ENCODE measurements at places on chromosomes 6 and 20.

DNA sequence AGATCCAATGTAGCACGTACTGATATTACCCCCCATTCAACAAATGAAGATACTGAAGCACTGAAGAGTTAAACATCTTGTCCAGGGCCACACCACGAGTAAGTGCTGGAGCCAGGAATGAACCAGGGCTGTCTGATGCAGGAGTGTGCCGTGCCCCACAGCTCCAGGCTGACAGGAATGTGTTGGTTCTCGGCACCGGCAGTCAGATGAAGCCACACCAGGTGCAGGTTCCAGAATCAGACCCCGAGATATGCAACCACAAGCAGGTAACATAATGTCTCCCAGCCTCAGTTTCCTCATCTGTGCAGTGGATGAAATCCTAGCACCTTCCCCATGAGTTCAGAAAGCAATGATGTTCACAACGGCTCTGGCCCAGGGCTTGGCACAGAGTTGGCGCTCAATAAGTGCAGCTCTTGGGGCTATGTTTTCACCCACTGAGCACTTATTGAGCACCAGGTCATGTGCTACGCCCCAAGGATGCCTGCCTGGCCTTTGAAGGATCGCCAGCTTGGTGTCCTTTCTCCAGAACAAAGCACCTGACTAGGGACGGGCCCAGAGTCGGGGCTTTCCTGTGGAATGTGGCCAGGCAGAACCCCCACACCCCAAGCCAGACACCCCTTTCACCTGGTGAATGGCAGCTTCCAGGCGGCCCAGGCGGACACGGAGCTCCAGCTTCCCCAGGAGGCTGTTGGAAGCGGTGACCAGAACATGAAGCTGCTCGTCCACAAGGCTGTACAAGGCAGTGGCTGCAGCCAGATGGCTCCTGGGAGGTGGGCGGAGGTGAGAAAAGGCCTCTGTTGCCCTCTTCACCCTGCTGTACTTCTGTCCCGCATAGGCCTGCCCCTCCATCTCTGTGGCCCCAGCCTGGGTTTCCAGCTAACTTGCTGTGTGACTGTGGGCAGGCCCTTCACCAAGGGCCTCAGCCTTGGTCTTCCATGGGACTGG lies 41.3 kb downstream of the KIAA1755 start:
- no peak for DNase-seq

DNA sequence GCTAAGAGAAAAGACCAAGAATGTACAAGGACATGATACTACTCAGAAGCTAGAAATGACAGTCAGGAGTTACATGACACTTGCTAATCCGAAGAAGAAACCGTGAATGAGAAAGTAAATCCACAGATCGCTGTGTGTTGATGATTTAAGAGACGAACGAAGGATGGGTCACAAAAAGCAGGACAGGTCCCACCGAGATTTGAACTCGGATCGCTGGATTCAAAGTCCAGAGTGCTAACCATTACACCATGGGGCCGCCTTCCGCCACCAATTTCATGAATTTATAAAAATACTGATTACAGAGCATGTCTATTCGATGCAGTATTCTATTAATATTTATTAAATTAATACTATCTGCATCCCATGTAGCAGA lies 54.0 kb upstream of the BTN3A2 start:
- DNase-seq, result no peak

DNA sequence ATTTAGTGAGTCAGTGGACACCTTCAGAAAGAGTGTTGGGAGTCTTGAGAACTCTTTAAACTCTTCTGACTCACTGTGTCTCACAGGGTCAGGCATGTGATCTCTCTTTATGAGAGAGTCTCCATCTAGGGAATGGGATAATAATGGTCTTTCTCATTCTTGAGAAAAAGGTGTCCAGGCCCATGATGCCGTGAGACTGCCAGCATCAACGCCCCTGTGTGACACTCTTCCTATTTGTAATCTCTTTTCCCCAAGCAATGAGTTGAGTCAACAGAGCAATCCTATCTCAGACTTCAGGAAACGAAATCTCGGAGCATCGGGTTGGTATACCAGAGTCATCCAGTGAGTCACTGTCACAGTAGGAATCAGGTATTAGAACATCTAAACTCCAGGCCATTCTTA lies 82.3 kb upstream of the BMP2 start:
- no peak for DNase-seq

DNA sequence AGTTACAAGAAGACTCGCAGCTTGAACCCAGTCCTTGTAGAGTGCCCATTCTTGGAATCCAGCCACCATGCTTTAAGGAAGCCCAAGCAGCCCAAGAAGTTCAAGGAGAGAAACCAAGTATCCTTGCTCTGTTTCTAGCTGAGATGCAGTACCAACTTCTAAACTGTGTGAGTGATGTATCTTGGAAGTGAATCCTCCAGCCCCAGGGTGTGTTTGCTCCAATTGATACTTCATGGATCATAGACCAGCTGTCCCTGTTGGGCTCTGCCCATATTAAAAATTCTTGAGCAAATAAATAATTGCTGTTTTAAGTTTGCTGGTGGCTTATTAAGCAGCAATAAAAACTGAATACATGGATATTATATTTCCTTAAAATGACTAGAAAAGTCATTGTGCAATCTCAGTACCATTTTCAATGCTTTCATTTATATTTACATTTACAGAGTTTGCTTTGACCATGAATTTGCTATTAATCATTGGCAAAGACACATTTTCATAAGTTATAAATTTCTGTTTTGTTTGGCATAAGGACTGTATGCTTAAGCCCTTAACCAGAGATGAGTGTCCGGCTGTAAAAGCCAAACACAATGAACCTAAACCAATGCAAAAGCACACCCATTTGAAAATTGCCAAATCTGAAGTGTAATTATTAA lies 9.2 kb downstream of the SPTLC3 start:
- no peak for DNase-seq

GRCh38 chr6:120606743-120607142 lies 727.5 kb downstream of the TBC1D32 start:
- no peak for DNase-seq

DNA sequence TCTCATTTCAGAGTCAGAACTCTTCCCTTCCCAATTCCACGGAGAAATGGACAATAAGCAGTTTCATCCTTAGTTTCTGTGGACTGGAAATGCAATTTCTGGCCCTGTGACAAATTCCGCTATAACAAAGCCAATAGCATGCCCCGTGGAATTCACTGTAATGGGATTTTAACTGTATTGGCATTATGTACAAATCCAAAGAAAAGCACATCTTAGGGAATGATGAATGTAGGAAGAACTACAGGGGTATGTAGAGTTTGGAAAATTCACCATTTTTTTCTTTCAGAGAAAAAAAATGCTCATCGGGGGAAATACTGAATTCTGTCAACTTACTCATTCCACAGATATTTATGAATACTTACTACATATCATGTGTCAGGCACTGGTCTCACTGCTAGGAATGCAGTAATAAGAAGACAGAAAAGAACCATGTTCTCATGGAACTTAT lies 43.5 kb downstream of the KIF6 start:
- DNase-seq, result no peak

DNA sequence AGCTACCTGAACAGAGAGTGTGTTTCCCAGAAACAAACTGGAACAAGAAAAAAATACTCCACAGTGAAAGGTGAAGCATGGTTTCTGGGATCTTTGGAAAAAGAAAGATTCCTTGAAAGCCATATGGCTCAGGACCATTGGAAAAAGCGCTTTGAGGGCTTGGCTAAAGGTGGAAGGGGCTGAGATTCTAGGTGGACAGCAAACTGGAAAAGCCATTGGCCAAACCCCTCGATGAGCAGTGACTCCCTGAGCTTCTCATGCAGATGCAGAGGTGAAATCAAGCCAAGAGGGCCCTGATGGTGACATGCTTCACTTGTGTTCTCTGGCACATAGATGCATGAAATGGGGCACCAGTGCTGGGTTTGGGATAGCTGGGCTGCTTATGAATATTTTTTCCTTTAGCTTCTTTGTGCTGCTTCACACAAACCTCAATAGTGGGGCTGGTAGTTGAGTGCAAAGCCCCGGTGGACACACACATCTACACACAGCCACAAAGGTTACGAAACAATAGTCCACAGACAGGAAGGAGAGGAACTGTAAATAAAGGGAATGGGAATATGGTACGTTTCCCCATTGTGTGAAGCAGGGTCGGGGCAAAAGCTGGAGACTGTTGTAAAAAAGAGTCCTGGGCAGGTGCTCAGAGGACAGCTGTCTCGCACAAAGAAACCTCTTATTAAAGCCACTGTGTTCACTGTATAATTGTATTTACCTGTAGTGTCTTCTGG lies 117.8 kb downstream of the FOXA2 start:
- DNase-seq, result no peak

DNA sequence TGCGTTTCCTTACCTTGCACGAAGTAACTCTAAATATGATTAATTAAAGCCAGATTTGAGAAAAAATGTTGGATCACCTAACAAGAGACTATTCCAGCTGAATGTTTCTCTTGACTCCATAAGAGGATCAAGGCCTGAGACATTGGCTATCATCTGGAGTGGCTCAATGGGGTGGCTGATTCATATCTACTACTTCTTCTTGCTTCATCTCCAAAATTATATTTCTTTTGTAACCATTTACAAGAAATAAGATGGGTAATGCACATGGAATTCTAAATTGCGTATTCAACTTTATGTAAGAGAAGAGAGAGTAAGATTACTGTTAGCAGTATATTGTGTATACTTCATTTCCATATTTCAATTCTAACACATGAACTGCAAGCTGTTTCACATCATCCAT lies 819.0 kb upstream of the EYS start:
- no peak for DNase-seq

DNA sequence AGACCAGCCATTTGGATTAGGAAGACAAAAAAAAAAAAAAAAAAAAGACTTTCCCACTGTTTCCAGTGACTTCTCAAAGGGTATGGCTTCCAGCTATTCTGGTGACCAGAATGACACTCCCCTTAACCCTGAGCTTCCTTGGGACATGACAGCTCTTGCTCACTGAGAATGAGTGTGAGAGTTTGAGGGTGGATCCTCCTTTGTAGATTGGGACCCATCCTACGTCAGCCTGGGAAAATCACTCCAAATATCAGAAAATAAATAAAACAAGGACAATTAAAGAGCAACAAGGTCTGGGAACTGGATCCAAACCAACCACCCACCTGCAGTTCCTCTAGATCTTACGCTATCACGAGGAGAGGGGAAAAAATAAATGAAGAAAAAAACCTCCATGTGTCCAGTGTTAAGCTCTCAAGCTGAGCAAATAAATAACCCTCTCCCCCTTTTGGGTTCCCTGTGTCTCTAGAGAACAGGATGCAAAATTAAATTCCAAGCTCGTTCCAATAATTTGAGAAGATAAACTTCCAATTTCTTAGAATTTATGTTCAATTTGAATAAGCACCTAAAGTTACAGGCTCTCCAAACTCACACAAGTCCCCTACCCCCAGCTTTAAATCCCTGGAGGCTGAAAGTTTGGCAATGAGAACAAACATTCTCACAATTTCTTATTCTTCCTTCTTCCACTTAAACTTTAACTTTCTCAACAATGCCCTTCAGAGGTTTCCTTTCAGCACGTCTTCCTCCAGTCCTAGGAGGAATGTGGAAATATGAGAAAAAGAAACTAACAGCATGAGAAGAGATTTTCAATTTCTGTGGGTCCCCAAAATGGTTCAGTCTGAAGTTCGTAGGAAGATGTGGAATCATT lies 170.2 kb downstream of the MTFR2 start:
- DNase-seq, result no peak

GRCh38 chr6:116102873-116103272 lies 2.2 kb downstream of the NT5DC1 start:
- DNase-seq, result no peak
